ENCODE measurements at places on chromosomes 12 and 14.

DNA sequence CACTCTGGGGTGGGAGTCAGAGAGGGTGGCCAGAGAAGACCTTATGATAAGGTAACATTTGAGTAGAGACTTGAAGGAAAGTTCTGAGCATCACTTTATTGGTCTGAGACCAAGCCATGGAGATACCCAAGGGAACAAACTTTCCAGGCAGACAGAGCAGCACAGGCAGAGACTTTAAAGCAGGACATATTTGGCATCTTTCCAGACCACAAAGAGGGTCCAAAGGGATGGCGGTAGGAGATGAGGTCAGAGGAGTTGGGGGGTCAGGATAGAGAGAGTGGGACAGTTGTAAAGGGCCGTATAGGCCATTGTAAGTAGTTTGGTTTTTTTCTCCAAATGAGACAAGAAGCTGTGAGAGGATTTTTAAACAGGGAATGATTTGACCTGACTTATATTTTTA is 344.4 kb downstream of the SEC23A start:
- DNase-seq: no peak

DNA sequence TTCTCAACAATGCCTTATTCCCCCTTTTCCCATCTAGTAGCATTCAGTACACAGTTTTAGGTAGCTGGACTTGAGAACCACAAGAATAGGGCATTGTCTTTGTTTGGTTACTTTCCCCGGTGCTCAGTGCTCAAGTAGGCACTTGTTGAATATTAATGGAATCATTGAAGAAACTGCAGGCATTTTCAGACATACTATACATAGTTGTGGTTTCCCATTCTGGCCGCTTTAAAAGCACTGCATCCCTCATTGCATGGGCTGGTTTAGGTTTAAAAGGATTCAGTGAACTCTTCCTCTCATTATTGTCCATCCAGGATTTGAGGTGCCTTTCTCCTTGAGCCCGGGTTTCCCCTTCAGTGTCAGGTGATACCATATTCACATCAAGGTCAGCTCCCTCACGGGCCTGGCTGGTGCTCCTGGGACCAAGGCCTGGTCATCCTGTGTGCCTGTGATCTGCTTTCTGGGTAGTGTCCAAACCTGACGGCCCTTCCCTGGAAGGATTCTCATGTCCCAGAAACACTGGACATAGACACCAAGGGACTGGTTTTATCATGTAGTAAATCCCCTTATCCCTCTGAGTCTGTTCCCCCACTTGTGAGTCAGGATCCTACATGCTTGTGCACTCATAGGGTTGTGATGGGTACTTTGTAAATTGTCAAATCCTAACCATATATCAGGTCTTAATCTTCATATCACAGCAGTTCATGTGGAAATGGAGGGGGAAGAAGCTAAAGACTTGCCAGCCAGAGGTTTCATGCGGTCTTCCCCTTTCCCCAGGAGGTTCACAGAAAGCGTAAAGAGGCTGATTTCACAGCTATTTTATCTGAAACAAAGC is 7.4 kb downstream of the TCP11L2 start:
- DNase-seq: no peak

GRCh38 chr14:20400965-20401593 is 12.2 kb downstream of the TEP1 start:
- no peak for DNase-seq

- DNase-seq: no peak
These were observed 57.9 kb downstream of the MARK3 start for GRCh38 chr14:103443111-103443510.

GRCh38 chr14:50417853-50418252 is 21.2 kb upstream of the CDKL1 start:
- no peak for DNase-seq

DNA sequence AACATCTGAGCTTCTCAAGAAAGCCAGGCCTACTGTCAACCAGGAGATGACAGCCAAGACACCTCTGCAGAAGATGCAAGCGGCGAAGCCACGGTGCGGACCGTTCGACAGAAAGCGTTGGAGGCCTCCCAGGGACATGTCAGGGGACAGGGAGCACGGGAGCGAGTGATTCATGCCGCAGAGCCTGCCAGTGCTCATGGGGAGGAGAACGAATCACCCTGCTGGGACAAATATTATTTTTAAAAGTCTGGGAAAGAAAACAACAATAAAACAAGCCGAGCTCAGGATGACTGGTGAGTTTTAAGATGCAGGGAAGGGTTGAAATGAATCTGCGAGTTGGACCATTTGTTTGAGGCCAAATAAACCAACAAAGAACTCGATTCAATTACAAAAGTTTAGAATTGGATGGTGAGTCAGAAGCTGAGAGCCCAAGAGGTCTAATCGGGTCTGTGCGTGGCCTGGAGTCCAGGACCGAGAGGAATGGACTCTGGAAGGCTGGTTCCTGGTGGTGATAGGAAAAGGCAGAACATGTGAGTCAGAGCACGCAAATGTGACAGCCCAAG is 91.0 kb downstream of the RBM19 start:
- no peak for DNase-seq

- no peak for DNase-seq
These were observed 12.4 kb downstream of the KRT71 start for GRCh38 chr12:52540531-52540930.

GRCh38 chr12:7844116-7844515 is 28.6 kb downstream of the SLC2A14 start:
- DNase-seq: no peak

Measured in NCI-H2029 treated with DMSO at 0.1 percent for 48 hours (cell line).